NCI-H510A treated with DMSO at 0.1 percent for 48 hours (cell line): ENCODE measurements at places on chromosomes 12 and 14.

DNA sequence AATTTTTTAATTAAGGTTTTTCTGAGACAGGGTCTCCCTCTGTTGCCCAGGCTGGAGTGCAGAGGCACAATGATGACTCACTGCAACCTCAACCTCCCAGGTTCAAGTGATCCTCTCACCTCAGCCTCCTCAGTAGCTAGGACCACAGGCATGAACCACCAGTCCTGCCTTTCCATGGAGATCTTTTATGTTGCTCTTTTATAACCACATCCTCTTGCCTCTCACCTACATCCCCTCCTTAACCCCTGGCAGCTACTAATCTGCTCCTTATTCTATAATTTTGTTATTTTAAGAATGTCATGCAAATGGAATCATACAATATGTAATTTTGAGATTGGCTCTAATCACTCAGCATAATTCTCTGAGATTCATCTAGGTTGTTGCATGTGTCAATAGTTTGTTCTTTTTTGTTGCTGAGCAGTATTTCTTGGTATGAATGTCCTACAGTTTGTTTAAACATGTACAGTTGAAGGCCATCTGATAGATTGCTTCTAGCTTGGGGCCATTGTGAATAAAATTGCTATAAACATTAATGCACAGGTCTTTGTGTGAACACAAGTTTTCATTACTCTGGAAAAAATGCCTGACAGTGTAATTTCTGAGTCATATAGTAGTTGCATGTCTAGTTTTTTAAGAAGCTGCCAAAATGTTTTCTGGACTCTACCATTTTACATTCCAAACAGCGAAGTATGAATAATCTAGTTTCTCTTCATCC is 249.2 kb upstream of the AMIGO2 start:
- no peak for DNase-seq

- no peak for DNase-seq
These were observed 191.1 kb downstream of the TMX1 start for GRCh38 chr14:51431033-51431709.

GRCh38 chr12:108982621-108983219 is 38.1 kb downstream of the SVOP start:
- no peak for DNase-seq

GRCh38 chr14:67151082-67151666 is 38.1 kb upstream of the GARIN2 start:
- no peak for DNase-seq

GRCh38 chr14:37090026-37090425 is 82.4 kb downstream of the SLC25A21 start:
- no peak for DNase-seq

DNA sequence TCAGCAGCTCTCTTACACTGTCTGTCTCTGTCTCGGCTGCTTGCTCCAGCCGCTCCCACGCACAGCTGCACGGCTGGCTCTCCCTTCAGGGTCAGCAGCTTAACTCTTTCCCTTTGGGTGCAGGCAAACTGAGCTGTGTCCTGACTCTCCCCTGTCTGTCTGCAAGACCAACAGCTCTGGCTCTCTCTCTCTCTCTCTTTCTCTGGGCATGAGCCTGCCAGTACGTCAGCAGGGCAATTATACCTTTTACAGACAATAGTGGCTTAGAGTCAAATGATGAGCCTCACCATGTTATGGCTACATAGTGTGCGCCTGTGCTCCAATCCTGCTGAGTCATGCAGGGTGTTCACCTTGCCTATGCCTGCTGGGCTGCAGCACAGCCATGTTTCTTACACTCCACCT is 120.5 kb upstream of the DDHD1 start:
- DNase-seq, result no peak

DNA sequence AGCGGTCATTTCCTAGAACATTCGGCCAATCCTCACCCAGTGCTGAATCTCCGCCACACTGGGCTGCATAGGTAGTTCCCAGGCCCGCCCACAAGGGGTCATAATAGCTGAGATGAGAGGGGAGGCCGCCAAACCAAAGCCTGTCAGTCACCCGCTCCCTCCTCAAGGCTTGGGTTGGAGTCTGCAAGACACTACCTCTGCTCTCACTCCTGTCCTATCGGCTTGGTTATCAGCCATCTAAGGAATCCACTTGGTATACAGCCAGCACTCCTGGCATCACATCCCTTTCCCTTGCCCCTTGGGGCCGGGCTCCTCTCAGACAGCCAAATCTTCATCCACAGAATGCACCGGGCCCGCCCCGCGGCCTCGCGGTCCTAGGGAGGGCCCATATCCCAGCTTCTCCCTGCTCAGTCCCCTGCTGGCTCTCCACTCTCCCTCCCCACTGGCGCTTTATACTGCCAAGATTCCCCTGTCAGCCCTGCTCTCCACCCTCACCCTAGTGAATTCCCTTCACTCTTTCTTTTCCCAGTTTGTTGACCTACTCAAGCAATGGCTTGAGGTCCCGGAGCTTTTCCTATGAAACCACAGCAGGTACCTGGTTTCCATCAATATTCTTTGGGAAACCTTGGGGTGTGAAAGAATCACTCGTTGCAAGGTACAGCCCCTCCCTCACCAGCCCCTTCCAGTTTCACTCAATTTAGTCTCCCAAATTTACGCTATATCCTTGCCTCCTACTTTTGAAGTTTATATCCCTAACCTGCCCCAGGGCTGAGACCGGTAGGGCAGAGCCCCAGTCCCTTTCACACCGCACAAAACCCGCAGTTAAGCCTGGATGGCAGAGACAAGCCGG is 1.4 kb downstream of the IFFO1 start:
- no peak for DNase-seq

DNA sequence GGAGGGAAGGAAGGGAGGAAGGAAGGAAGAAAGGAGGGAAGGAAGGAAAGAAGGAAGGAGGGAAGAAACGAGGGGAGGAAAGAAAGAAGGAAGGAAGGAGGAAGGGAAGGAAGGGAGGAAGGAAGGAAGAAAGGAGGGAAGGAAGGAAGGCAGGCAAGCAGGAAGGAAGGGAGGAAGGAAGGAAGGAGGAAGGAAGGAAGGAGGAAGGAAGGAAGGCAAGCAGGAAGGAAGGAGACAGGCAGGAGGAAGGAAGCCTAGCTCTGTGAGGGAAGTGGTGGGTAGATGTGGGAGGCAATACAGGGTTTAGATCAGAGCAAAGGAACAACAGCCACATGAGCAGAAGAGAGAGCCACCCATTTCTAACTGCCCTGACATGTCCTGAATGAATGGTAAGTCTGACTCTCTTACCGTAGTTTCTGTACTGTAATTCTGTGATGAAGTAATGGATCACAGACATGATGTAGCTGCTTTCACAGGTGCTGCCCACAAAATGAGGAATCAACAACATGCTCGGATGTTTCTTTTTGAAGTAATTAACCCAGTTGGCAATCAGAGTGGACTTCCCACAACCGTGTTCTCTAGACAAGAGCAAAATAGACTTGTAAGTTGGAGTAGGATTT is 24.4 kb upstream of the HSP90B1 start:
- DNase-seq, result no peak
